Spleen (tissue), 13 donors: ENCODE measurements at places on chromosomes 5 and 9. TPM values are rescaled to one million over a fixed set of nuclear protein-coding genes. Genes with fewer than 3 reads are reported as not detected.

- DNase-seq, result no peak
Observed at GRCh38 chr5:168286386-168286785, 5.1 kb upstream of the WWC1 start.

DNA sequence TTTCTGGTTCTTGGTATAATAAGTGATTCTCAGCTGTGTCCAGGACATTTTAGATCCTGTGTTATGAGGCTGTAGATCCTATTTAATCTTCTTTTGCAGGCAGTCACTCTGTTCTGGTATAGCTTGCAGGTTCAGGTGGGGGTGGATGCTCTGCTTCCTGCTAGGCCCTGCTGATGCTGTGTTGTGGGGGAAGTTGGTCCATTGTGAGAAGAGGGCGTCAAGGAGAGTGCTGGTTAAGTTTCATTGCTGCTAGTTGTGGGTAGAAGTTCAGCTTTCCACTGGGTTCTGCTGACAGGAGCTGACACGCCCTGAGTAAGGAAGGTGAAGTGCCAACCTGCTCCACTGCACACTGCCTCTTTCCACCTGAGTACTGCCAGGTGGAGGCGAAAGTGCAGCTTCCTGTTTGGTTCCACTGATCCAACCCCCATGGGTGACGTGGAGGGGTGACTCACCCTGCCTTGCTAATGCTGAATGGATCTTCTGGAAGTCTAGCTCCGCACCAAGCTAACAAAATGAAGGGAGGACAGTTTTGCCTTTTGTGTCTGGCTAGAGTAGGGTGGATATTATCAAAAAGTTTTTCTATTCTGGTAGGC lies 16.3 kb downstream of the NMRK1 start:
- no peak for DNase-seq

DNA sequence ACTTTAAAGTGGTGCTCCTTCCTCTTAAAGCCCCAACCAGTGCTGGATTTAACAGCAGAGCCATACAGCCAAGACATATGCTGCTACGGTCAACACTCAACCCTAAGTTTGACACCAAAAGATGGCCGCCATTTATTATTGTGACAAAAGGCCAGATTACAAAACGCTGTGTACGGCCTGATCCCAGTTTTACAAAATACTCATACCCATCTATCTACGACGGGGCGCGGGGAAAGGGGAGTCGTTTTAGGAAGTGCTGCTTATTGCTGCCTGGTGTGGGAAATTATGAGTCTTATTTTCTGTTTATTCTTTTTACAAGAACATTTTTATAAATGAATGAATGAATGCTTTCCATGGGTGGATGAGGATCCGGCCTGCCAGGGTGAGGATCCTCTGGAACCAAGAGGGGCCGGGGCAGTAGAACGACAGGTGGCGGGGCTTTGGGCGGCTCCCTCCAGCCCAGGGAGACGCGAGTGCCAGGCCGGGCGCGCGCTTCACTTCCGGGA lies 457 bp upstream of the IDNK start:
- DNase-seq, result no peak

GRCh38 chr9:126127591-126127990 lies 199.0 kb upstream of the MVB12B start:
- peak; percentile 18 for DNase-seq

- DNase-seq, result no peak
Observed at GRCh38 chr5:171624396-171624795, 161.2 kb upstream of the SMIM23 start.

F2R gene
- polyA plus RNA-seq, result 7.0 TPM

ZNF462 gene
- 1.4 TPM for polyA plus RNA-seq

CCT5 gene
- 115 TPM for polyA plus RNA-seq

STPG3 gene
- not detected for polyA plus RNA-seq

DOCK2 gene
- 30.6 TPM for polyA plus RNA-seq

MEF2C gene
- polyA plus RNA-seq, result 24.3 TPM

FOXI1 gene
- not detected for polyA plus RNA-seq

FAM169A gene
- polyA plus RNA-seq, result 1.7 TPM
